ENCODE measurements at places on chromosomes 5 and 9.

DNA sequence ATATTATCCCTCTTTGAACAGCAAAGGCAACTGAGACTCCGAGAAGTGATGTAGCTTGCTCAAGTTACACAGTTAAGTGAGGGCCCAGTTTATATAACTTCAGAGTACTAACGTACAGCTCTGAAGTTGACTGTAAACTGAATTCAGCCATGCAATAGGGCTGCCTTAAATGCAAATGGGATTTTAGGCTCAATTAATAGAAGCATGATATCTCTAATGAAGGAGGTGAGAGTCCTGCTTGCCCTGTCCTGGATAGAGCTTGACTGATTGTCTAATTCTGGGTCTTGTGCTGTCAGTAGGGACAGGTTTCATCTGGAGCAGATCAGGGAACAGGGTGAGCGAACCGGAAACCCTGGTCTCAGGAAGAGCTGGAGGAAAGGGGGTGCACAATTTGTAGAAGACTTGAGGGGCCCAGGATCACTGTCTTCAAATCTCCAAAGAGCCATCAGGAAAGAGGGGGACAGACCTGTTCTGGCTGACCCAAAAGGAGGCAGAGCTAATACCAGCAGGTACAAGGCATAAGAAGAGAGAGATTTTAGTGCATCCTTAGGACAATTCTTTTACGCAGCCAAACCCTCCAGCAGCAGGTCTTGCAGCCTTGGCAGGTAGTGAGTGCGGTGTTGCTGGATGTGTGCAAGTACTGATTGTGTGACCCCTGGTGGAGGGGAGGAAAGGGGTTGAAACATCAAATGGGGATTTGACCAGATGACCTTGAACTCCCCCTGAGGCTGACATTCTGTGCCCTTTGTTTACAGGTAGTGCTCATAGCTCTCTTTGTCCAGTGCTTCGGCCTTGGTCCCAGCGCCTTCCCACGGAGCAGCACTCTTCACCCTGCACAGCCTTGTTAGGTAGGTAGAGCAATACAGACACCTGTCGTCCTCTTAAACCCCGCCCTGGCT lies 13.0 kb downstream of the GSN start:
- DNase-seq, result no peak

DNA sequence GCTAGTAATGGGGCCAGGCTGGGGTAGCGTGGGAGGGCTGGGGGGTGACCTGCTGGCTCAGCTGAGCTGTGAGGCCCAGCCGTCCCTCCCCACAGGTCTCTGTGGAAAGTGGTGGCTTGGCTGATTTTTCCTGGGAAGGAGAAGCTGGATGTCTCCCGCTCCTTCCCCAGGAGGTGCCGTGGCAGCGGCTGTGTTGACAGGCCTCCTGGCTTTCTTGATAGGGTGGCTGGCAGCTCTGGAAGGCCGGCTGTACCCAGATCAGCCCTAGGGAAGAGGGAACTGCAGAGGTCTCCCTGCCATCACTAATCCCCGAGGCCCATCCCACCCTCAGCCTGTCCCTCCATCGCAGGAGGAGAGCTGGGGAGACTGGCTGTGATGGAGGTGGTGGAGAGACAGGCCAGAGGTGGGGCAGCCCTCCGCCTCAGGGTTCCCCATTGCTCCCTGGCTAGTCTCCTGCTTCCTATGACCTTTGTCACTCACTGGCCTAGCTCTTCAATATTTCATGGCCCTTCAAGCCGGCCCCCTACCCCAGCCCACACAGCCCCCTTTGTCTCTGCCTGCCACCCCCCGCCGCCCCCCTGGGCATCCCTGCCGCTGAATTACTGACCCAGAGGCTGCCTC lies 6.8 kb downstream of the CXXC5 start:
- DNase-seq, result no peak

DNA sequence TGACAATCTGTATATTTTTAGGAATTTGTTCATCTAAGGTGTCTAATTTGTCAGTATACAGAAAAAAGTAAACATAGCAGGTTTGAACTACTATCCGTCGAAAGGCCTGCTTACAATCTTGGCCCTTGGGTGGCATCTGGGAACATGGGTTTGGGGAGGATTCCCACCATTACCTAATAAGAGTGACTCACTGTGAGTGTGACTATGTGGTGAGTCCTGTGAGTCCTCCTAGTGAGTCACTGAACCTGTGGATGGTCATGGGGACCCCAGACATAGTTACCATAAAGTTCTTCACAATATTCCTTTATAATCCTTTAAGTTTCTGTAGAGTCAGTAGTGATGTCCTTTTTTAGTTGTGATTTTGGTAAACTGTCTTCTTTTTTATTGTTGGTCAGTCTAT lies 37.0 kb downstream of the RNF130 start:
- no peak for DNase-seq

DNA sequence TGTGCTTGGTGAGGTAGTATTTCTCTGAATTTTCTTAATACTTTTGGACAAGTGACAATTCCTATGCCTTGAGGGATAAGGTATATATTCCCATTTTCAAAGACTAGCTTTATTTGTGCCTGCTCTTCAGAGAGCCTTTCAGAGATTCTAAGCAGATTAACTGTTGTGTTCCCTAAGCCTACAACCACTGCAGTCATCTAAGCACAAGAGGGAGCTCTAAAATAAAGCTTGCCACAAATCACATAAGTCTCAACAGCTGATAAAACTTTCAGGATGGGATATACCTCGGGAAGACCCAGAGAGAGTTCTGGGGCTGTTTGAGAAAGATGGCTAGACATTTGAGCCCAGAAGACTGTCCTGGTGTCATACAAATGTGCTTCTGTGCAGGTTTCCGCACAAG lies 157.3 kb downstream of the CYLC2 start:
- no peak for DNase-seq

- DNase-seq, result peak; percentile 17
Observed at GRCh38 chr5:14153932-14154731, 11.0 kb downstream of the TRIO start.
